ENCODE measurements at places on chromosomes 13 and 19.

- no peak for DNase-seq
These were observed at the start of gene C19orf81 for GRCh38 chr19:50649433-50650391. Gene C19orf81, plus strand, starts transcription at chr19:50649445. Its CDS starts 0 bp downstream, at chr19:50649445.

GRCh38 chr19:19171821-19172532 lies 1.9 kb upstream of the MEF2B start:
- no peak for DNase-seq

DNA sequence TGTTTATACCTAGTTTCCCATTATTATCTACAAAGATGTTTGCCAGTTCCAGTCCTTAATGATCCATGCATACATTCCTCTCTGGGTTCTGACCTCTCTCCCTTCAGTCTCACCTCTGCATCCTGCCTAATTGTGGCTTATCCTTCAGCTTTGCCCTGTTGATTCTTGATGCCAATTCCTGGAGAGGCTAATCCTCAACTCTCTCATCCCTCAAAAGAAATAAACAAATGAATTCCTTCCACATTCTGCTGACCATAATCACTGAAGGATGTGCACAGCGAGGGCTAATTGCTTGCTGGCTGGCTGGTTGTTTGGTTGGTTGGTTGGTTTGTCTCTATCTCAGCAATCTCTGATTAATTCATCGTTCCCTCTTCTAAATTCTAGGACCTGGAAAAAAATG lies 113.8 kb downstream of the IRS2 start:
- no peak for DNase-seq

- no peak for DNase-seq
These were observed 7.3 kb downstream of the OPA3 start for GRCh38 chr19:45577111-45577905.

DNA sequence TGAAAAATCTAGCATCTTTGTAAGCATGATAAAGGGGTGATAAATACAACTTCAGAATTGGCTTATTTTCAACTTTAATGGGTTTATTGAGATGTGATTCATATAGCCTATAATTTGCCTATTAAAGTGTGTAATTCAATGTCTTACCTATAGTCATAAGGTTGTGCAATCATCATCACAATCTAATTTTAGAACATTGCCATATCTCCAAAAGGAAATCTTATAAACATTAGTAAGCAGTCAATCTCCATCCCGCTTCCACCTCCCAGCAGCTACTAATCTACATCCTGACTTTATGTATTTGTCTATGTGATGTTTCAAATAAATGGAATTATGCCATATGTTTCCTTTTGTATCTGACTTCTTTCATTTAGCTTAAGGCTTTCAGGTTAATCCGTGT lies 145.2 kb upstream of the KLHL1 start:
- no peak for DNase-seq

- DNase-seq = no peak
These were observed 24.7 kb downstream of the IRS2 start for GRCh38 chr13:109761695-109762094.
